ENCODE measurements at places on chromosomes 12 and 14.

GRCh38 chr14:36315159-36315853 lies 5.1 kb downstream of the MBIP start:
- no peak for DNase-seq

DNA sequence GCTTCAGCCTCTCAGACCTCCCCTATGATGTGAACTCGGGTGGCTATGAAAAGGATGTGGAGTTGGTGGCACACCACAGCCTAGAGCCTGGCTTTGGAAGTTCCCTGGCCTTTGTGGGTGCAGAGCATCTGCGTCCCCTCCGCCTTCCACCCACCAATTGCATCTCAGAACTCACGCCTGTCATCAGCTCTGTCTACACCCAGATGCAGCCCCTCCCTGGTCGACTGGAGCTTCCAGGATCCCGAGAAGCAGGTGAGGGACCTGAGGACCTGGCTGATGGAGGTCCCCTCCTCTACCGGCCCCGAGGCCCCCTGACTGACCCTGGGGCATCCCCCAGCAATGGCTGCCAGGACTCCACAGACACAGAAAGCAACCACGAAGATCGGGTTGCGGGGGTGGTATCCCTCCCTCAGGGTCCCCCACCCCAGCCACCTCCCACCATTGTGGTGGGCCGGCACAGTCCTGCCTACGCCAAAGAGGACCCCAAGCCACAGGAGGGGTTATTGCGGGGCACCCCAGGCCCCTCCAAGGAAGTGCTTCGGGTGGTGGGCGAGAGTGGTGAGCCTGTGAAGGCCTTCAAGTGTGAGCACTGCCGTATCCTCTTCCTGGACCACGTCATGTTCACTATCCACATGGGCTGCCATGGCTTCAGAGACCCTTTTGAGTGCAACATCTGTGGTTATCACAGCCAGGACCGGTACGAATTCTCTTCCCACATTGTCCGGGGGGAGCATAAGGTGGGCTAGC lies 7.0 kb upstream of the RPS26 start:
- no peak for DNase-seq

- DNase-seq: no peak
These were observed 74.2 kb downstream of the TMTC1 start for GRCh38 chr12:29709496-29710040.

- no peak for DNase-seq
These were observed 903.4 kb upstream of the FOXG1 start for GRCh38 chr14:27863166-27863565.

- peak; percentile 16 for DNase-seq
These were observed 276.3 kb upstream of the CRY1 start for GRCh38 chr12:107369679-107370078.

- no peak for DNase-seq
These were observed 68.4 kb downstream of the CACNA1C start for GRCh38 chr12:2120982-2121758.

DNA sequence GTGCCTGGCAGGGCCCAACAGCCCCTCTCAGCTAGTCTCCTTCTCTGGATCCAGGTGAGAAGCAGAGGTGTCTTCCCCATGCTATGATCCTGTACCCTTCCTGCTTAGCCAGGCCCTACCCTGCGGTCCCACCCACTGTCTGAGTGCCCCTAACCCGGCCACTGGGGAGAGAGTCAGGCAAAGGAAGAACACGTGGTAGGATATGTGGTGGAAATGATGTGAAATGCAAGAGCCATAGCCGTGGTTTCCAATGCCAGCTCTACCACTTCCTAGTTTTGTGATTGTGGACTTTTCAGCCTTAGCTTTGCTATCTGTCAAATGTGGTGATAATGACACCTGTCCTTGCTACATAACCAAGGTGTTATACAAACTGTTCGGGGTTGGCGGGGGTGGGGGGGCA lies 15.8 kb downstream of the KRT2 start:
- DNase-seq: no peak

GRCh38 chr14:89641495-89642175 lies 224.6 kb upstream of the FOXN3 start:
- DNase-seq: no peak

DNA sequence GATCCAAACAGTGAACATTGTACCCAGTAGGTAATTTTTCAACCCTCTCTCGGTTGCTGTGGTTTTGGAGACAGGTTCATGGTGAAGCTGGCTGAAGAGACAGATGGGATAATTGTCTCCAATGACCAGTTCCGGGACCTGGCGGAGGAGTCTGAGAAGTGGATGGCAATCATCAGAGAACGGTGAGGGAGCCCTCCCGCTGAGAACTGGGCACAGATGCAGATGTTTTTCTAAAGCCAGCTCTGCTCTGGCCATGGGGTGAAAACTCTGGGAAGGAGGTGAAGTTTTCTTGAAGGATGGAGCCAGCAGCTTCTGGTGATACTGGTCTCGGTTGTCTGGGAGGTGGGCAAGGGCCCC lies 6.2 kb downstream of the KHNYN start:
- no peak for DNase-seq

- no peak for DNase-seq
These were observed 17.7 kb downstream of the POP5 start for GRCh38 chr12:120563495-120563894.

DNA sequence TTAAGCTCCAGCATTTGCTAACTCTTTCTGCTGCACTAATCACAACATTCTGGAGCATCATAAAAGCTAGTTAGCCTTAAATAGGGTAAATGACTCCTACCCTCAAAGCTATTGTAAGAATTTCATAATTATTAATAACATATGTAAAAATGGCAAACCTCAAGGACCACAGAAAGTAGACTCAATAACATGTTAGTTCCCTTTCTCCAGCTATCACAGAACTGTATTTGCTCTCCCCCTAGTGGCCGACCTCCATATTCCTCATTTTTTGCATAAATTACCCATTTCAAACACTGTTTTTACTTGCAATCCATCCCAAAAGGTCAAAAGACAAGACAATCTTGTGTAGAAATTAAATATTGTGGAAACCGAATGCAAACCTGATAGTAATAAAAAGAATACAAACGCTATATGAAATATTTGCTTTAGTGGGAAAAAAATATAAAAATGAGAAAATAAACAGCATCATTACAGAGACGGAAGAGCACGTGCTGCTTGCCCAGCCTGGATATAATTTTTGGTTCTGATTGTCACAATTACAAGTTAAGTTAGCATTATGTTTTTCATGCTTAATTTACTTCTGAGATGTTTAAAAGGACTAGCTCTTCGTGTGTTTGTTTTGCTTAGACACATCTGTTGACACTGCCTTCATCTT lies 97.9 kb downstream of the RERGL start:
- no peak for DNase-seq

DNA sequence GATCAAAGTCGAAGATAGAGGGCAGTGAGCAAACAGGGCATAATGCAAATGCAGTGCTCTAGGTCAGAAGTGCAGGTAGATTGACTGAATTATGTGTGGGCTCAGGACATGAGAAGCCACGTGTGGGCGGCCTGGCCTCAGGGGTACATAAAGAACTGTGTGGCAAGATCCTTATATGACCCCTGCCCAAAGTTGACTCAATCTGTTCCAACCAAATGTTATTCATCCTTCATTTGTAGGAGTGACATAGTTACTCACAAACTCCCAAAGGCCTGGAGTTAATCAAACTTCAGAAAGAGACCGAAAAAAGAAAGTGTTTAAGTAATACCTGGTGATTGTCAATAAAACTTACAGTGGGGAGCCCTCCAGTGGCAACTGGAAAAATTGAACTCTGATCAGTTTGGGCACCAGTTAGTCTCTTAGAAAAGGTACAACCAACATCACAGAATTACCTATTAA lies 150.4 kb upstream of the FAR2 start:
- peak; percentile 6 for DNase-seq

- DNase-seq: no peak
These were observed 271.0 kb downstream of the ALG10B start for GRCh38 chr12:38587594-38587993.

DNA sequence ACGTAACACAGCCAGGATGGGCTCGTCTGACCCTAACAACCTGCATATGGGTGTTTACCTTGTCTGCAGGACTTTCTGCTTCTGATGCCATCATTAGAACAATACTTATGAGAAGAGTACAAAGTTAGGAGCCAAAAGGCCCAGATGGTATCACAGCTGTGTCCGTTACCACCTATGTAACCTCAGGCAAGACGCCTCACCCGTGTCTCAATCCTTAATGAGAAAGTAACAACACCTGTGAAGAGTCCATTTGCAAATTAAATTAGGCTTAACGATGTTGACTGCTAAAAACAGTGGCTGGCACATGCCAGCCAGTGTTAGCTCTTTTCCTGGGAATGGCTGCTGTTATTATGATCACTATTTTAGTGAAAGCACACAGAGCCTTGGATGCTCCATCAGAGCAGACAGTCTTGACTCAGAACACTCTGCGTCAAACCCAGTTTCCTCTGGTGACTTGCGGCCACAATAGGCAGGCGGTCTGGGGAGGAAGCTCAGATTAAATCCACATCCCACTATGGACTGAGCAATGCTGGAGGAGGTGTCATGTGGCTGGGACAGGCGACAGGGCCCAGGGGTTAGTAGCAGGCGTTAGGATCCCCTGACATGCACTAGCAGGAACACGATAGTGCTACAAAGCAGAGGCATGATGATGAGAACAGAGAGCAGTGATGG lies 125.3 kb downstream of the SLC15A4 start:
- DNase-seq: no peak

- no peak for DNase-seq
These were observed 2.7 kb downstream of the JDP2 start for GRCh38 chr14:75430526-75430925.

DNA sequence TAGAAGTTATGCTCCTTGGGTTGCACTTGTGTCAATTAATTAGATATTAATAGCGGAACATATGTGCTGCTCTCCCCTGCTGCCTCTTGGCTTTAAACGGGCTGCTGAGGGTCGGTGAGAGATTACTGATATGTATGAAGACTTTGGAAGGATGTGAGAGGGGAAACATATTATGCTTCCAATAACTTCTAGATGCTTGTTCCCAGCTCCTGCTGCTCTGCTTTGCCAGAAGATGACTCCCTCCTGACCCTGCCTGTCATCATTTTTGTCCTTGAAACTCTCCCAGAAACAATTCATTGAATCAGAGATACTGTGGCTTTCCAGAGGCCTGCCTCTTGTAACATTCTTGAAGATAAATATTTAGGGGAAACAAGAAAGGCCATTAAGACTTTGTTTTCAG lies 300.1 kb upstream of the STXBP6 start:
- no peak for DNase-seq

GRCh38 chr12:110564471-110564991 lies 18.6 kb downstream of the PPTC7 start:
- no peak for DNase-seq

DNA sequence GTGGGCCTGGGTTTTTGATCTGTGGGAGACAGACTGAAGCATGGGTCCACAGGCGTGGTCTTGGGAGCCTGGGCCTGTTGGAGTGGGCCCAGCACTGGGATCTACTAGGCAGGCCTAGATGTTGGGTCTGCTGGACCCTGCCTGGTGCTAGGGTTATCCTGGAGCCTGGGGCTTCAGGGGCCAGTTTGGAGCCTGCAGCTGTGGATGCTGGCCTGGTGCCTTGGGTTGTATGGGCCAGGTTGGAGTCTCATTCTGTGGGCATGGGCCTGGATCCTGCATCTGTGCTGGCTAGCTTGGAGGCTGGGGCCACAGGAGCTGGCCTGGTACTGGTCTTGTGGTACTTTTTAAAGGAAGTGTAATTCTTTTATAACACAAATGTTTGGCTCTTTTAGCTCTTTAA lies 68.0 kb downstream of the GPHN start:
- DNase-seq: no peak

DNA sequence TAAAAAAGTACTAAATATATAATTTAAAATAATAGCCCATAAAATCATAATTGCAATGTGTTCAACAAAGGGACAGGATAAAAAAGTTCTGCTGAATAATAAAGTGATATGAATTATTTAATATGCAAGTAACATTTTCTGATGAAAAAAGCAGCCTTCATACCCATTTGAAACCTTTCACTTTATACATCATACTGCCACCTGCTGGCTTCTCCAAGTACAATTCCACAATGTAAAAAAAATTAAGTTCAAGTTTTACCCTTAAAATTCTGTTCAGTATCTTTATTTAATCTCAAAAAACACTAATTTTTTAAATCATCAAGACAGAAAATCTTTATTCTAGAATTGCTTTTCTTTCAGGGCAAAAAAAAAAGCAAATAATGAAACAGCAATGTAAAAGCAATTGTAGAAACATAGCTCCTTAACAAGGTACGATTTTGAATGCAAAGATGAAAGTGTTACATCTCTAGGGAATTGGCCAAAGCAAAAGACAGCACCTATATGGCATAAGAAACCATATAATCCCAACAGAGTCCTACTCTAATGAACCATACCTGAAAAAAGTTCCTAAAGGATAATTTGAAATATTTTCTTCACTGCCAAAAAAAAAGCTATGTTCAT lies 15.0 kb downstream of the MDM1 start:
- no peak for DNase-seq

DNA sequence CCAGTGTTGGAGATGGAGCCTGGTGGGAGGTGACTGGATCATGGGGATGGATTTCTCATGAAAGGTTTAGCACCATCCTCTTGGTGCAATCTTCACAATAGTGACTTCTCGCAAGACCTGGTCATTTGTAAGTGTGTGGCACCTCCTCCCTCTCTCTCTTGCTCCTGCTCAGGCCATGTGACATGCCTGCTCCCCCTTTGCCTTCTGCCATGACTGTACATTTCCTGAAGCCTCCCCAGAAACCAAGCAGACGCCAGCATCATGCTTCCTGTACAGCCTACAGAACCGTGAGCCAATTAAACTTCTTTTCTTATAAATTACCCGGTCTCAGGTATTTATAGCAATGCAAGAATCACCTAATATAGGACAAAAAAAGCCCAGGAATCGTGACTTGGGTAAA lies 171.0 kb upstream of the FOXN3 start:
- no peak for DNase-seq

DNA sequence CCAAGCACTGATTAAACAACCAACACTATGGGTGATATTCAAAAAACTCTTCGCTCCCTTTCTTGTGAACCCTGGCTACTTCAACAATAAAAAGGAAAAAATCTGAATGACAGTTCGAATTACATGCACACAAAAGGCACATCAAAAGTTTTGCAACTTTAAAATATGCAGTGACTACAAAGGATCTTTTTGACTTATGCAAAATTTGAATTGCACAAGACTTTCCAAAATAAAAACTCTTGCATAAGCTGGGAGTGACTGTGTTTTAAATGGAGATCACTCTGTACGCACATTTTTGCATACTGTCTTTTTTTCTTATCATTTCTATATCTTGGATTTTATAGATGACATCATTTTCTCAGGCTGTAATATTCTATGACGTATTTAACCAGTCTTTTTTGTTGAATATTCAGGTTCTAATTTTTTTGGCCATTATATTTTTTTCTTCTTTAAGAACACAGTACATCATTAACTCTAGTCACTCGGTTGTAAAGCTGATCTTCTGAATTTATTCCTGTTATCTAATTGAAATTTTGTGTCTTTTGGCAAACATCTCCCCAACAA lies 667.6 kb upstream of the TBX3 start:
- DNase-seq: no peak

DNA sequence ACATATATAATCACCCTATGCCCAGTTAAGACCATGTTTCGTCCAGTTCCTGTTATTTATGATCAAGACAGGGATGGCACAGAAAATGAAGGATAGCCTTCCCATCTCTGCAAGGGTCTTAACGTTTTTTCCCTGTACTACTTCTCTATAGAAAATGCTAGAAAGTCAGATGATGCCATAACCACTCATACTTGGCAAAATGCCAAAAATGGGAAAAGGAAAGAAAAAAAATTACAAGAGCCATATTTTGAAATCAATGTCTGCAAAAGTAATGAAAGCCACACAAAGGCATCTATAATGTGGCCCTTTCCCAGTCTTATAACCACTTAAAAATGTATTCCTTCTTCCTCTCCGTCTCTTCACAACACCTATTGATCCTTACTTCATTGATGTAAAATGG lies 1.8 kb upstream of the MYL6B start:
- no peak for DNase-seq

- DNase-seq: no peak
These were observed 84.5 kb downstream of the ADGRD1 start for GRCh38 chr12:131038159-131038558.
